Inflammatory macrophage (primary cell): ENCODE measurements at places on chromosomes 4 and X.
A peak's percentile ranks its signal among the peaks of the same experiment; 100 is the strongest.

GRCh38 chrX:85859426-85859825 is 187.9 kb downstream of the CHM start:
- DNase-seq = no peak

DNA sequence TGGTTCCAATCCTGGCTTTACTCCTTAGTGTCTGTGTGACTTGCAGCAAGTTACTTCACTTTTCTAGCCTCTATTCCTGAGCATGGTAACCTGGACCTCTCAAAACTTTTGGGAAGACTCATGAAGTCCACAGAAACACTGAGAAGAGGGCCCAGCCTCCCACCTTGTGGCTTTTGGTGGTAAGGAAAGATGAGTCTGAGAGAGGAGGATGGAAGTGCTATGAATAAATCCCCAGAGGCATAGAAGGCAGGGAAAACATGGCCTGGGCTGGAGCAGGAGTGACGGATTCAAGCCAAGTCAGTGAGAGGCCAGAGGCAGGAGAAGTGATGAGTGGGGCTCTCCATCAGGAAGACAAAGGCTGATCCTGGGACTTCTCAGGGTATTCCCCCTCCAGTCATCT is 10.9 kb upstream of the MAGEA4 start:
- no peak for DNase-seq

GRCh38 chrX:131812847-131813825 is 210.0 kb upstream of the STK26 start:
- peak; percentile 91 for DNase-seq

DNA sequence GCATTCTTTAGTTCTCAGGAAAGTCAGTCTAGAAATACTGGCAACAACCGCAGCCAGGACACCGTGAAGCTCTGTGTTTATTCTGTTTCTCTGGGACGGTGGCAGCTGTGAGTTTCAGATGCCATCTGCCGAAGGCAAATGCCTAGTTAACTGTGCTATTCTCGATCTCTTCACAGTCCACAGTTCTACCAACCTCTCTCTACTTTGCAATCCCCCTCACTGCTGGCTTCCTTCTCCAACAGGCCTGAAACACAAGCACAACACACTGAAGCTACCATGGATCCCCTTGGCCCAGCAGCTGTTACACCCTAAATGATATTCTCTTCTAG is 118.8 kb downstream of the ZNF827 start:
- no peak for DNase-seq

- no peak for DNase-seq
Measured at GRCh38 chr4:89879215-89879614, 15.4 kb upstream of the MMRN1 start.

DNA sequence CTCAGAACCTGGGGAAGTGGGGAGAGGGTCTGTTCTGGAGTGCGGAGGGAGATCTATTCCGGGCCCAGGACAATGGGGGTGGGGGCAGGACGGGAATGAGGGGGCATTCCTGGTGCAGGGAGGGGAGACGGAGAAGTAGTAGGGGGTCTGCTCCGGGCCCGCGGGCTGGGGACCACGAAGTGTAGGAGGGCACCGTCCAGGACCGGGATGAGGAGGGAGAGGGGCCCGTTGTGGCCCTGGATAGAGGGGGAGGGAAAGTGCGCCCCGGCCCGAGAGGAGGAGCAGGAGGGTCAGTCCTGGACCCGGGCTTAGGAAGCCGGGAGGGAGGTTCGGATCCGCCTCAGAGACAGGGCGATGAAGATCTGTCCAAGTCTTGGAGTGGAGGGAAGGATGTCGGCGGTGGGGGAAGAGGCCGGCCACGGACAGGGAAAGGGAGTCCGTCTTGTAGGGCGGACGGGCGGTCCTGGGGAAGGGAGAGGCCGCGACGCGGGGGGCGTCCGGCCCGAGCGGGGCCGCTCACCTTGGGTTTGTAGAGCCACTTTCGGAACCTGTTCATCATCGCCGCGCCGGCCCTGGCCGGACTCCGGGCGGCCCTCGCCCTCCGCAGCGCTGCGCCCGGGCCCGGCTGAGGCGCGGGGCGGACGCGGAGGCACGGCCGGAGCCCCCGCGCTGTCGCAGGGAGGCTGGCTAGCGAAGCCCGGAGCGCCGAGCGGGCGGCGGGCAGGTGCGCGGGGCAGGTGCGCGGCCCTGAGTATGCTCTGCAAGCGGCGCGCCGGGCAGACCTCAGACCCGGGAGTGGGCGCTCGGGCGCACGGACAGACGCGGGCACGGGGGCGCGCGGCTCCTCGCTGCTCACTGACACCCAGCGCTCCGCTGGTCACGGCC is at the start of gene ZFYVE28:
Gene ZFYVE28, minus strand, starts transcription at position 881 of the 885 bp plus-strand sequence. Its CDS starts 322 bp downstream, at position 559.
- peak; percentile 14 for DNase-seq

DNA sequence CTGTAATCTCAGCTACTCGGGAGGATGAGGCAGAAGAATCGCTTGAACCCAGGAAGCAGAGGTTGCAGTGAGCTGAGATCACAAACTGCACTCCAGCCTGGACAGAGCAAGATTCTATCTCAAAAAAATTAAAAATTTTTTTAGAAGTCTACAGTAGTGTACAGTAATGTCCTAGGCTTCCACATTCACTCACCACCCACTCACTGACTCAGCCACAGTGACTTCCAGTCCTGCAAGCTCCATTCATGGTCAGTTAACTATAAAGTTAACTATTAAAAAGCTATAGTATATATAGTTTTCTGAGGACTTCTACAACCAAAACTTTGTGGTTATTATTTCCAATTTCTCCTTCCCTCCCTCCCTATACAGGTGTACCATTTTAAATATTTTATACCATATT is 34.7 kb upstream of the NEUROG2 start:
- DNase-seq = peak; percentile 64

- DNase-seq = no peak
Measured at GRCh38 chr4:142686081-142686480, 160.0 kb downstream of the INPP4B start.

DNA sequence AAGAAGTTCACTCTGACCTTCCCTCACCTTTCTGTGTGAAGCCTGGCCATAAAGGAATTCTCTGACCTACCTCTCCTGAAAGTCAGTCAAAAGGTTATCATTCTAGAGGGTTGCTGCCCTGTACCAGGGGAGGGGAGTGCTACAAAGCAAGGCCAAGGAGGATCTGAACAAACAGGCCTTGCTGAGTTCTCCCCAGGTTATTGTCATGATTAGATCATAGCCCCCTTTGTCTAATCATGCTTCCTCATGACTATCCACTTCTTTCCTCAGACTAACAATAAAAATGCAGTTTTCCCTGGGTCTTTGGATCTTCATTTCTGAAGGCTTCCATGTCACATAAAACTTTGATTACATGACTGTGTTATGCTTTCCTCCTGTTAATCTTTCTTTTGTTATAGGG is 472.0 kb downstream of the IQCM start:
- no peak for DNase-seq

DNA sequence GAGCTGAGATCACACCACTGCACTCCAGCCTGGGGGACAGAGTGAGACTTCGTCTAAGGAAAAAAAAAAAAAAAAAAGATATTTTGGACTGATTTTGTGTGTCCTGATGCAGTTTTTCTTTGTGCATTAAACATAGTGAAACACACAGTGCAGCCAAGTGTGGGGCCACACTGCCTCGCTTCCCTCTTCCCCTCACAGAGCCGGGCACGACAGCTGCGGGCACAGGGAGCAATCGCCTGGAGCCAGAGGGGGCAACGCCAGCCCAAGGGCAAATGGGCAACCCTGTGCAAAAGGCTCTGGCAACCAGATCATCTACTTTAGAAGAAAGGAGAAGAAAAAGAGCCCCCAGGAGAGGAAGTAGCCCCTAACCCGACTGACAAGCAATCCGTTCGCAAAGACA is 13.5 kb upstream of the CCNQ start:
- DNase-seq = no peak

- DNase-seq = no peak
Measured at GRCh38 chrX:15465347-15465746, 27.8 kb downstream of the PIR start.

GRCh38 chr4:46890056-46890455 is 19.0 kb downstream of the COX7B2 start:
- DNase-seq = no peak

GRCh38 chr4:61273233-61273632 is 73.1 kb downstream of the ADGRL3 start:
- peak; percentile 0 for DNase-seq

DNA sequence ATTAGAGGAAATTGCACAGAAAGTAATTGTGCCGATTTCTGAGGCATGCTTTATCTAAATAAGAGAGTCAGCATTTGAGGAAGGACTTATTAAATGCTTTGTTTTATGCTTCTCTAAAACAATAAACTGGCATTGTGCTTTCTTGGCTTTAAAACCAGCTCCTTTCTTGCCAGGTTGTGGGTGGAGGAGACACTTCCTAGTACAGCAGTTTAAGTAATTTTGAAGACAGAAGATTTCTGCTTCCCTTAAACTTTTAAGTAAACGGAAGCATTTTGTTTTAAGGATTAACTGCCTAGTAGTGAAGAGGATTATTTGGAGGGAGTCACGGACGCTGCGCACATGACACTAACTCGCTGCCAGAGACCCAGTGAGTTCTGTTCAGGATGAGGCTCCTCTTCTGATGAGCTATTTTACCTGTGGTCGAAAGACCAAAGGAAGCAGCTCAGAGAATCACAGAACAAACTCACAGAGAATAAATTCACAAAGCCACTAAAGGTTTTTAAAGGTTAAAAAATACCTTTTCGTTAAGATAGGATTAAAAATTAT is 169.5 kb downstream of the TLL1 start:
- DNase-seq = no peak

DNA sequence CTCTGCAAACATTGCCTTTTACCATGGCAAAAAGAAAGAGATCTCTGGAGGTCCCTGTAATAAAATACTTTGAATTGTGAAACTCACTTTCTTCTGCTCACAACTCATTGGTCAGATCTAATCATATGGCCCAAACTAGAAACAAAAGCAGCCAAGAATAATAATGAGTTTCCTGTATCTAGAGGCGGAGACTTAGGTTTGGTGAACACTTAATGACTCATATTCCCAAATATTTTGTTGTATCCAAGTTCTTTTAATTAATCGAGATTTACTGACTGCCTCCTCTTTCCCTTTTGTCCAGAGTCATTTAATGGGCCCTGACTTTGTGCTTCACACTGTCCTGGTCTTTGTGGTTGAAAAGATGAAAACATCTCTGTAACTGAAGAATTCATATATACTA is 190.6 kb downstream of the CCSER1 start:
- no peak for DNase-seq

DNA sequence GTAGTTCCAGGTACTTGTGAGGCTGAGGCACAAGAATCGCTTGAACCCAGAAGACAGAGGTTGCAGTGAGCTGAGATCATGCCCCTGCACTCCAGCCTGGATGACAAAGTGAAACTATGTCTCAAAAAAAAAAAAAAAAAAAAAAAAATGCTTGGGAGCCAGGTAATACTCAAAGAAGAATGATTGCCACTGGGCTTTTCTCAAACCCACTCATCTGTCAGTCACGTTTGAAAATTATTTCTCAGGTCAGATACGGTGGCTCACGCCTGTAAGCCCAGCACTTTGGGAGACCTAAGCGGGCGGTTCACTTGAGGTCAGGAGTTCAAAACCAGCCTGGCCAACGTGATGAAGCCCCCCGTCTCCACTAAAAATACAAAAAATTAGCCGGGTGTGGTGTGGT is 155.7 kb downstream of the RELL1 start:
- no peak for DNase-seq

- no peak for DNase-seq
Measured at GRCh38 chrX:1403228-1403627, 11.3 kb upstream of the SLC25A6 start.

GRCh38 chrX:151416579-151416978 is 19.6 kb downstream of the VMA21 start:
- no peak for DNase-seq

DNA sequence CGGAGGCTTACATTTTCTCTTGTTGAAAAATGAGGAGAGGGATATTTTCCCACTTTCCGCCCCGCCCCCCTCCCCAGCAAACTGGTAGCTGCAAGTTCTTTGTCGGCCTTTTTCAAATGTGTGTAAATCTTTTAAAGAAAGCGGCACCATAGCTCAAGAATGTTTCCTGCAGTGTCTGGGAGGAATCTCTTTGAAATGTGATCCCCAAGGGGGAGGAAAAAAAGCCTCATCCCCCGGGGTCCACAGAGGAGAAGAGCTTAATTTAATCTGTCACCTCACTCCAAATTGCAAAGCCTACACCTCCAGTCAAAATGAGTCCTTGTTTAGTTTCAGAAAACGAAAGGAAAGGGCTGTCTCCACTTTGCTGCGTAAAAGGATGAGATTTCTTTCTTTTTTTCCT is 34.8 kb downstream of the ASMT start:
- no peak for DNase-seq

DNA sequence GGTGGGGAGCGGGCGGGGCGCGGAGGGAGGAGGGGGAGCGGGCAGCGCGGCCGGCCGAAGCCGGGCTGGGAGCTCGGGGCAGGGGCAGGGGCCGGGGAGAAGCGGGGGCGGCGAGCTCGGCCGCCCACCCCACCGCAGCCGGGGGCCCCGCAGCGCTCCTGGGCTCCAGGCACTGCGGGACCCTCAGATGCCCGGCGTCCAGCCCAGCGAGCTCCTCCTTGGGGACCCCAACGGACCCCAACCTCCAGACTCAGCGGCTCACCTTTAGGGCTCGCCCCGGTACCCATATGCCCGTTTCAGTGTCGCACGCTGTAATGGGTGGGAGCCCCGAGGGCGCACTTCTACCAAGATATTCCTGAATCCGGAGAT is 357 bp upstream of the ADGRG2 start:
- no peak for DNase-seq

DNA sequence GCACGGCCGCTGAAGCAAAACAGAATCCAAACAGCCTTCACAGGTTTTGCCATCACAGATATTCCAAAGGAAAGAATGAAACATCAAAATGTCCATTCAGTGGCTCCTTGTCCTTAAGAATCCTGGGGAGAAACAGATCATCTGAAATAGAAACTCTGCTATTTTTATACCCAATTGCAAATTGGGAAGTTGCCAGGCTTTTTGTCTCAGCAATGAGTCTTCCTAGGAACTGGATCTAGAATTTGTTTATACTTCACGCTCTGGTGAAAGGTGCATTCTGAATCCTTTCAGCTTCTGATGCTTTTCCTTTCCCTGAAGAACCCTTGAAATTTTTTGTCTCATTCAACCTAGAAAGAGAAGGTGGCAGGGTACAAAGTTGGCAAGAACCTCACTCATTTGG is 218.9 kb downstream of the FBXW7 start:
- no peak for DNase-seq

DNA sequence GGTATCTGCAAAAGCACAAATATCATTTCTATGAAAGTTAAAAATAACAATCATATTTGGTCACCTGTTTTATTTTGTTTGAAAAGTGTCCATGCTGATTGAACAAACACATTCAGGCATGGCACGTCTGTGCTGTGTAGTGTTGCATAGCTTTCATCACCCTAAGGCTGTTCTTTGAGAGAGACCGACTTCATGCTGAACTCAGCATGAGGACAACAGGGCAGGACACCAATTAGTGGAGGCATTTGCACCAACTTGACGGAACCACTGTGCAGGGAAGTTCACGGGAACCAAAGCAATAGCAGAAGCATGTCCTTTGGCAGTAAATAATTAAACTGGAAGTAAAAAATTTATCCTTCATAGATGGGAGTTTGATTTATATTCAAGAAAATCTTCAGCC is 158.4 kb upstream of the SLC7A11 start:
- DNase-seq = peak; percentile 64
